ENCODE measurements at places on chromosomes 12 and 14.
A peak's percentile ranks its signal among the peaks of the same experiment; 100 is the strongest.

- DNase-seq = no peak
Measured at GRCh38 chr12:130164216-130164542, 1.9 kb downstream of the FZD10 start.

- DNase-seq = peak; percentile 72
Measured at GRCh38 chr14:45526715-45527549, 273.9 kb upstream of the MIS18BP1 start.

- DNase-seq = no peak
Measured at GRCh38 chr12:75974323-75975187, 57.0 kb downstream of the PHLDA1 start.

- no peak for DNase-seq
Measured at GRCh38 chr14:102927878-102928411, 5.5 kb downstream of the AMN start.

DNA sequence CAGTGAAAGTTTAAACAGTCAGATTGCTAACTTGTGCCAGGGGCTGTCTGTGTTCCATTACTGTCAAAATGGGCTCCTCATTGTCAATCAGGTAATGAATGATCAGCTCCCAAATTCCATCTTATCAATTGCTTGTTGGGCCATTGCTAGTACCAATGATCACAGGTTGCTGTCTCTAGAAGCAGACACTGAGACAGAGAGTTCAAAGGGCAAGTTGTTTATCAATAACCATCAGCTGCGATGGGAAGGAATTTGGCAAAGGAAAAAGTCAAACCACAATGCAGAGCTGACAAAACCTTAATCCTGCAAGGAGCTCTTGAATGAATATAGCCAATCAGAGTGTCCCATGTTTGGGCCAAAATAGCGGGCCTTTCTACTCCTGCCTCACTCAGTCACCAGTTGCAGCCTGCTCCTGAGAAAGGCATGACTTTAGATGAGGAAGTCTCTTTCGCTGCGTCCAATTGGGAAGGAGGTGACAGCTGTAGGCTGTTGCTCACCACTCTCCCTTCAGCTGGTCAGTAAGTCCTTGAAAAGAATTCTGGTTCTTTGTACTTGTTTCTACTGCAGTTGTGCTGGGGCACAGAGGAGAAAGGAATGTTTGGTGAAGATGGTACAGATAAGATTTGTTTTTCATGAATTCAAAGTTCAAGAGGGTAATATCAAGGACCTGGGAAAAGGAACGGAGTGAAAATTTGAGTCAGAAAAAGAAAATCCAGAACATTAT, 179.2 kb upstream of the PDE3A start:
- DNase-seq = no peak

GRCh38 chr12:3565985-3566384, 75.0 kb downstream of the PRMT8 start:
- DNase-seq = no peak

GRCh38 chr12:129523621-129524020, 380.2 kb downstream of the TMEM132D start:
- DNase-seq = no peak

All from RKO (cell line).